Activated CD4-positive, alpha-beta T cell treated with anti-CD3 and anti-CD28 coated beads, Interleukin-2, amount 10 ng/mL, durations not matched to agents 7 days and 5 days (primary cell): ENCODE measurements at places on chromosomes 13 and 19. TPM values are rescaled to one million over a fixed set of nuclear protein-coding genes. Genes with fewer than 3 reads are reported as not detected.

- no peak for DNase-seq
Observed at GRCh38 chr13:108328848-108329247, 59.3 kb downstream of the TNFSF13B start.

GRCh38 chr13:30382836-30383525 is 39.3 kb upstream of the UBE2L5 start:
- DNase-seq = peak; percentile 8

DNA sequence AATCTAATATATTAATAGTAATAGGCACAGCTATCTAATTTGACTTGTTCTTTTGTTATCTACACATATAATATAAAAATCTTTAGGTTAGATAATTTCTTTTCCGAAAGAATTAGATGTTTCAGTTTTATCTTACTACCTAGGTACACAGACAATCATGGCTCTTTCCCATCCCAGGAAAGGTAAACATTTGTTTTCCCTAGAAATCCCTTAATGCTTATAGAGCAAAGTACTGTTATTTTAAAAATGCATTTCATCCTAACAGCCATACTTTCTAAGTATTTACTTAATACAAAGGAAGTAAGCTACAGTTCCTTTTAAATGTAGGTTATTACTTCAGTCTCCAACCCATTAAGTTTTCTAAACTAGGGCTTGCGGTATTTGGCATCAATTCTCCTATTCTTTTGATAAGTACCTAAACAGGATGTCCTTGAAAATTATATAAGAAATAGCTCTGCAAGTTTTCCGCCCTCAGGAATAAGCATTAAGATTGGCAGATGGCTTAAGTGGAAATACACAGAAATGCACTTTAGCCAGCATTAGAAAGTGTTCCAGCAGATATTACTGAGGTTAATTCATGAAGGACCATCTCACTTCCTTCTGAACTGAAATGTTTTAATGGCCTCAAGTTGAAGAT is 616.2 kb upstream of the SPRY2 start:
- DNase-seq = no peak

GRCh38 chr13:81686877-81687276 is 1346.0 kb upstream of the SPRY2 start:
- no peak for DNase-seq

GRCh38 chr13:72061613-72062012 is 194.6 kb upstream of the DACH1 start:
- no peak for DNase-seq

CFAP97D2 gene
- total RNA-seq = not detected

- DNase-seq = no peak
Observed at GRCh38 chr19:1491849-1492170, 829 bp downstream of the REEP6 start.

DNA sequence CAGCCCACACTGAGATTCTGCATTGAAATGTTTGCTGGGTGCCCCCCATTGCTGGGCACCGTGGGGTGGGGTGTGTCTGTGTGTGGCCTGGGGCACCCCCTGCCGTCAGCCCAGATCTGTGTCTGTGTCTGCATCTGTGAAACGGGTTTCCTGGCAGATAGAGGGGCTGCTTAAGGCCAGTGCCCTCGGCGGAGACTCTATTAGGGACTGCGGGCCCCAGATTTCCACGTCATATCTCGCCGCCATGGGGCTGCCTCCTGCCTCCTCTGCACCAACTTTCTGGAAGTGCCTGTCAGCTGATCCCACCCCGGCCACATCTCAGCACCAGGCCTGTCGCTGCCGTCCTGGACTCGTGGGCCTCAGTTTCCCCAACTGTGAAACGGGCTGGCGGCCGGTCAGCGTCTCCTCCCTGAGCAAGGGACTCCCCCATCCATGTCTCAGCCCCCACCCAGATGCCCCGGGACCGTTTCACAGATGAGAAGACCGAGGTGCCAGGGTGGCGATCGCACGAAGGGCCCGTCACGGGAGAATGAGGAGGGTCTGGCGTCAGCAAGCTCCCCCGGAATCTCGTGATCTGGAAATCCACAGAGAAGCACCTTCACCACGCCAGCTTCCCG is 21.4 kb downstream of the ARID3A start:
- DNase-seq = no peak

OCEL1 gene
- total RNA-seq = 23.1 TPM

DNA sequence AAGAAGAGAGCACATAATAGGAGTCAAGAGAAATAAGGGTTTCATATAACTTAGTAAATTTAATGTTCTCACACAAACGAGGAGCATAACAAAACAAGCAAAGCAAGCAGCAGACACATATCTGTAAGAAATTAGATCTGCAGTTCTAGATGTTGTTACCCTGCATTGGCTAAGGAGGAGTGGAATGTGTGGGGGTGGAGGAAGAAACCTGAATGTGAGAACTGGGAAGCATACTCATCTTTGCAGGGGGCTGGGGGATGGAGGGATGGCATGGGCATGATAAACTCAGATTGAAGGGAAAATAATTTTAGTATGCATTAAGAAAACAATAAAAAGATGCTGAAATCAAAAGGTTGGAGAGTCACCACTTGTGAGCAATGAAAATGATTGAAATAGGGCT is 255.0 kb downstream of the LIG4 start:
- DNase-seq = no peak

- DNase-seq = peak; percentile 26
Observed at GRCh38 chr19:12695997-12696365, 450 bp downstream of the FBXW9 start.

- no peak for DNase-seq
Observed at GRCh38 chr13:98771838-98772611, 19.6 kb upstream of the SLC15A1 start.

- DNase-seq = peak; percentile 49
Observed at GRCh38 chr19:49157445-49158224, at the start of gene TRPM4. TSS of gene TRPM4 (plus strand) at chr19:49157792. CDS start at chr19:49157867, 75 bp downstream.

NBEA gene
- 0.45 TPM for total RNA-seq

CCDC169 gene
- 0.17 TPM for total RNA-seq

GRCh38 chr13:49958321-49958720 is 22.2 kb upstream of the SPRYD7 start:
- DNase-seq = no peak

- no peak for DNase-seq
Observed at GRCh38 chr13:60957816-60958215, 457.8 kb downstream of the PCDH20 start.

DNA sequence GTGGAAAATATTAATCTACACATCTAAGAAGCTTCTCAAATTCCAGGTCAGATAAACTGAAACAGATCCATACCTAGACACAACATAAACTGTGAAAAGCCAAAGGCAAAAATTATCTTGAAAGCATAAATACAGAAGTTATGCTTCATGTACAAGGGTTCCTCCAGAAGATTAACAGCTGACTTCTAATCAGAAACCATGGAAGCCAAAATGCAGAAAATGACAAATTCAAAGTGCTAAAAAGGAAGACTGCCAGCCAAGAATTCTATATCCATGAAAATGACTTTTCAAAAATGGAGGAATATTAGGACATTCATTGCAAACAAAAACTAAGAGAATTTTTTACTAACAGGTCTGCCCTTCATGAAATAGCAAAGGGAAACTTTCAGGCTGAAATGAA is 72.8 kb downstream of the MYO16 start:
- no peak for DNase-seq

PSG6 gene
- not detected for total RNA-seq

ZNF234 gene
- 12.9 TPM for total RNA-seq

- no peak for DNase-seq
Observed at GRCh38 chr13:36323951-36324566, 22.1 kb downstream of the SPART start.

DNA sequence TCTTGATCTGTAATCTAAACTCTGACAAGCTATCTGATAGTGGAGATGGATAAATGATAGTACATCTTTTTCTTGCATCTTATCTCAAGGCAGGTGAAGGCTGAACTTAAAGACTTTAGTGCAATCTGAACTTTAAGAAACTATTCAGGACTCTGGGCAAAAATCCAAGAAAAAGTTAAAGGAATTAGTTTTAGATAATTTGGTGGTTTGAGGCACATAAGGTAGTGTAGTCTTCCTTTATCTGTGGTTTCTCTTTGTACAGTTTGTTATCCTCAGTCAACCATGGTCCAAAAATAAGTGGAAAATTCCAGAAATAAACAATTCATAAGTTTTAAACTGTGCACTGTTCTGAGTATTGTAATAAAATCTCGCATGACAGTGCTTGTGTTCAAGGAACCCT is 172.9 kb downstream of the UGGT2 start:
- no peak for DNase-seq

GRCh38 chr19:8569066-8569771 is 8.0 kb downstream of the MYO1F start:
- DNase-seq = peak; percentile 87

STOML3 gene
- not detected for total RNA-seq

ATP1A3 gene
- 2.0 TPM for total RNA-seq

GALP gene
- total RNA-seq = not detected

GRCh38 chr19:5170329-5170745 is 170.3 kb downstream of the PTPRS start:
- DNase-seq = peak; percentile 59

- no peak for DNase-seq
Observed at GRCh38 chr13:52599037-52599847, 43.0 kb upstream of the HNRNPA1L2 start.

- no peak for DNase-seq
Observed at GRCh38 chr19:5225486-5226345, 114.9 kb downstream of the PTPRS start.

DNA sequence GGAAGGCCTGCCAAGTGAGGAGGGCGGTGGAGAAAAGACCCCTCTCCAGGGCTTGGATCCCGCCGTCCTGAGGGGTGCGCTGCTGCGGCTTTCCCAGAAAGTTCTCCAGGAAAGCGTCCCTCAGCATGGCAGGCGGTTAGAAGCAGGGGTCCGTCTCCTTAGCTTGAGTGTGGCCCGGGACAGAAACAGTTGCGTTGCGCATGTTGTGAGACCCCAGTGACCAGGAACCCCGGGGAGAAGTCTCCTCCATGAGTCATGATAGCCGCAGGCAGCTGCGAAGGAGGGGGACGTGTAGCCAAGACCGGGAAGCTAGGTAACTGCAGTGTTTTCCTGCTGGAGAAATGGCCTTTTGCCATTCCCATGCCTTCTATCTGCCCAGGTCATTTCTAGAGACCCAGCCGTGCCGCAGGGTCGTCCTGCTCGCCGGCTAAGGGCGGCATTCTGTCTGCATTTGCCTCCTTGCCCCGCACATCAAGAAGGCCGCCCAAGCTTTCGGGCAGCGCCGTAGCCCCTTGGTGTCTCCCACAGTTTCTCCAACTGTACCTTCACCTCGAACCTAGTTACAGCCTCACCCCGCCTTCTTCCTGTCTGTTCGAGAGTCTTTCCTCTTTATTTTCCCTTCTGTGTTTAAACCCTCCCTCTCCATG is 64.3 kb downstream of the TM9SF2 start:
- no peak for DNase-seq

ADGRE3 gene
- total RNA-seq = not detected

- no peak for DNase-seq
Observed at GRCh38 chr13:42964761-42965161, 27.3 kb downstream of the EPSTI1 start.

CEACAM1 gene
- total RNA-seq = 22.2 TPM

C19orf85 gene
- not detected for total RNA-seq

DNA sequence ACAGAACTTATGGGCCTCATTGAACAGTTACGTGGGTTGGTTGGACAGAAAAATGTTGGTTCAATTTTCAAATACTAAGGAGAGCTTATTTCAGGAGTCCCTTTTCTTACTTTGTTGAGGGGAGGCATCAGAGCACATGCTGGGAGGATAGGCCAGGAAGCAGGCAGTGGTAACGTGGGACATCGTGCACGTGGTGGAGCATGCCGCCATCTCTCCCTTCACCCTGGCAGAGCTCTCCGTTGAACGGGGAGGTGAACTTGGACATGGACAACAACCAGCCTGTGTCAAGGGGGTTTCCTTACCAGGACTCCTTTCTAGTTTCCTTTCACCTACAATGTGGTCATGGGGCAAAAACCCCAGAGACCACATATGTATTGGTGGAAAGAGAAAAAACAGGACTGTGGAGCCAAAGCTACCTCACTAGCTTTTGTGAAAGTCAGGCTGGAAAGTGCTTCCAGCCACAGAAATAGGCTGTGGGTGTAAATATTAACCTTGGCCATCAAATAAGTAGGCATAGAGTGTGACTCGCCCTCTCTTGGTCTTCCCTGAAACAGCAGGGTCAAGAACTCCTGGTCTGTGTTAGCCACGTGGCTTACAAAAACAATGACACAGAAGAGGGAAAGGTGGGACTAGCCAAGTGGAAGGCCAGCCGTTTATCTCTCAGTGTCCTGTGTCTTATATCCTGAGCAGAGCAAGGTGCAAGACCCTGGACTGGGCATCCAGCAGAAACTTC is 14.4 kb downstream of the MICOS13 start:
- no peak for DNase-seq

GRCh38 chr19:13128583-13128982 is 10.5 kb downstream of the NACC1 start:
- no peak for DNase-seq

S1PR5 gene
- total RNA-seq = not detected

GRCh38 chr19:47650700-47651099 is 41.8 kb downstream of the BICRA start:
- DNase-seq = no peak

- DNase-seq = no peak
Observed at GRCh38 chr19:38209152-38209551, 14.9 kb downstream of the DPF1 start.

DNA sequence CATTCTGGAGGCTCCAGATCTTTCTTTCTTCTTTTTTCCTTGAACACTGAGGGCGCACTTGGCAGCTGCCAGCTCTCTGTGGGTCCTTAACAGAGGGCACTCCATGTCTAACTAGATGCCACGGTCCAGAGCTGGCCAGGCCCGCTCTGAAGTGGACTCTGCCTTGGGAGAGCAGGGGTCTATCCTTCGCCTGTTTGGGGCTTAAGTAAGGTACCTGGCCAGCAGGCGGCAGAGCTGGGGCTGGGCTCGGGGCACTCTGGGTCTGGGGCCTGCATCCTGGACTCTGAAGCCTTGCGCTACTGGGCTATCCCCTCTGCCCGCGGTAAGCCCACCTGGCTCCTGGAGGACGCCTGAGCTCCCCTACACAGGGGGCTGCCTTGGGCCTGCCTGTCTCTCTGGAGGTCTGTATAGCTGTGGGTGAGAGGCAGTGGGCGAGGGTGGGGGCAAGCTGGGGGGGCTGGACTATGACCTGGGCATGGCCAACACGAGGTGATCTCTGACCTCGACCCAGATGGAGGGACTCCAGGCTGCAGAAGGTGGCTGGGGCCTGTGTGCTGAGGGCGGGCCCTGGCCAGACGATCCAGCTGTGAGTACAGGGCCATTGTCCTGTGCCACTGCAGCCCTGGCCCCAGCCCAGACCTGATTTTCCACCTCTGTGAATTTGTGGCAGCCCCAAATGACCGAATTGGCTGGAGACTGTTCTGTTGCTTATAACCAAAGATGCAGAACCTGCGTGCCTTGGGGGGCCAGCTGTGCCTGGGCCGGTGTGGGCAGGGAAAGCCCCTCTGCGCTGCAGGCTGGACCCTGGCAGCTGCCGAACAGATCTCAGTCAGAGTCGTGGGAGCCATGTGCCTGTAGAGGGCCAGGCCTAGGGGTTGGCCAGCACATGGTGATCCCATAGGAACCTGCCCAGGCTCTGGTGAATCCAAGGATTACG is 26.5 kb downstream of the CEBPG start:
- DNase-seq = no peak
